NCI-H187 (cell line): ENCODE measurements at places on chromosomes 2 and 18.

DNA sequence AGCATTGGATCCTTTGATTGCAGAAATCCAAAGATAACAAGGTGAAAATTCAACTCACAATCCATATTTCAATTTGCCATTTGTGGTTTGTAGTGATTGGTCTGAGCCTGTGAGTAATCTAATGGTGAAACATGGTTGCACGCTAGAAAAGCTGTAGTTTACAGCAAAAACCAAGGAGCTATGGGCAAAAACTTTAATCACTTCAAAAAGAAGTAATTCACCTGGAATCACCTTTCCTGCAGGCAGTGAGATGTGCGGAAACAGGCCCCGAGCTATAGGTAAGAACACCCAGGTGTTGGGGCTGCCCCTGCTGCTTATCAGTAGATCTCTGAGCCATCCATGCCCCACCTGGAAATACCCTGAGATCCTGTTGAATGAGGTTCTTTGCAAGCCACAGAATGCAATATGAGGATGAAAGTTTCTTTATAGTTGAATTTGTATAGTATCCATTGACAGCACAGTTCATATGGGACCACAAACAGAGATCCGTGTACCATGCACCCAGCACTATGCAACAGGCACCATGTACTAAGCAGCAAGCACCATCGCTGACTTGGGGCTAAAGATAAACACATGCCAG, 208.2 kb downstream of the SPP2 start:
- DNase-seq = no peak

DNA sequence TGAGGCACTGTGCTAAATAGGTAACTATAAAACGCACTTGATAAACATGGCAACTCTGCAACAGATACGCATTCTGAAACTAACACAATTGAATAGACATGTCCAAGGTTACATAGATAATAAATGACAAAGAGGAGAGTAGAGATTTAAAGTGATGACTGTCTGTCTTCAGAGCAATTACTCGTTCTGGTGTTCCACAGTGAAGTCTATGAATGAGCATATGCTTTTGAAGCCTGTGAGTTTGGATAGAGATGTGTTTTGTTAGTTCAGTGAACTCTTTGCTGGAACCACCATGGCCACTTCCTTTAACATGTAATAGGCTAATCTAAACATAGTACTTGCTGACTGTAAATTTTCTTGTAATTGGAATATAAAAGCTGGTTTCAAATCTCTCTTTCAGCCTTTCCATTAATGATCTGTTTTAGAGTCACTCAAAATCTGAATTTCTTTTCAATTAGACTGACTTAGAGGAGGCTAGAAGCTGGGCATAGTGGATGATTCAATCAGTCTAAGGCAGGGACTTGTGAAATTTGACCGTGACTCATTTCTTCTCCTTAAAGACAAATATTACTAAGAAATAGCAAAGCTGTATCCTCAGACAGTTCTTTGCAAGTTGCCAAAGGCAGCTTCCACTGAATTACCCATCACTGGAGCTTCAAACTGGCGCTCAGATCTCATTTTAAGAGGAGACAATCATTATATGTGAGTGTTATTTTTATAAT, 1130.1 kb upstream of the CELF4 start:
- no peak for DNase-seq

DNA sequence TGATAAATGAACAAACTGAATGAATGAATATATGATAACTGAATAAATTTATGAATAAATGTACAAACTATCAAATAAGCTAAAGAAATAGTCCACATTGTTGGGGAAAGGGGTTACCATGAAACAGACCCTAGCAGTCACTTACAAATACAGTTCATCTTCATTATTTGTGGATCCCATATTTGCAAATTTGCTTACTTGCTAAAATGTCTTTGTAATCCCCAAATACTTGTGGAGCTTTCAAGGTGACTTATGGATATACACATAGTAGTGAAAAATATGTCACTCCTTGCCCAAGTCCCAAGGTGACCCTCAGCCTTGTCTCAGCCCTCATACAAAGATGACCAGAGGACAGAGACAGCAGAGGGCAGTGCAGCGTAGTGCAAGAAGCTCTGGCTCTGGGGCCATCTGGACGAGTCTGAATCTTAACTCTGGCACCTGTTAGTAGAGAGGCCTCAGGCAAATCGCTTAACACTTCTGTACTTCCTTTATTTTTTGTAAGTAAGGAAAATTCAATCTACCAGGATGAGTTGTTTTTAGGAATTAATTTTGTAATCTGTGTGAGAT, 3.1 kb downstream of the PAIP2B start:
- DNase-seq = no peak

- DNase-seq = no peak
Observed at GRCh38 chr2:233119806-233120205, 59.7 kb downstream of the INPP5D start.

GRCh38 chr18:36389811-36390581, 92.5 kb downstream of the FHOD3 start:
- no peak for DNase-seq

- DNase-seq = no peak
Observed at GRCh38 chr2:163701399-163702195, 34.2 kb downstream of the FIGN start.

DNA sequence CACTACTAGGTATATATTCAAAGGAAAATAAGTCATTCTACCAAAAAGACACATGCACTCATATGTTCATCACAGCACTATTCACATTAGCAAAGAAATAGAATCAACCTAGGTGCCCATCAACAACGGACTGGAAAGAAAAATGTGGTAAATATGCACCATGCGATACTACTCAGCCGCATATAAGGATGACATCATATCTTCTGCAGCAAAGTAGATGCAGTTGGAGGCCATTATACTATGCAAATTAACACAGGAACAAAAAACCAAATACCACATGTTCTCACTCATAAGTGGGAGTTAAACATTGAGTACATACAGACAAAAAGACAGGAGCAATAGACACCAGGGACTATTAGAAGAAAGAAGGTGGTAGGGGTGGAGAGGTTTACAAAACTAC, 412.1 kb upstream of the CWC22 start:
- DNase-seq = no peak

DNA sequence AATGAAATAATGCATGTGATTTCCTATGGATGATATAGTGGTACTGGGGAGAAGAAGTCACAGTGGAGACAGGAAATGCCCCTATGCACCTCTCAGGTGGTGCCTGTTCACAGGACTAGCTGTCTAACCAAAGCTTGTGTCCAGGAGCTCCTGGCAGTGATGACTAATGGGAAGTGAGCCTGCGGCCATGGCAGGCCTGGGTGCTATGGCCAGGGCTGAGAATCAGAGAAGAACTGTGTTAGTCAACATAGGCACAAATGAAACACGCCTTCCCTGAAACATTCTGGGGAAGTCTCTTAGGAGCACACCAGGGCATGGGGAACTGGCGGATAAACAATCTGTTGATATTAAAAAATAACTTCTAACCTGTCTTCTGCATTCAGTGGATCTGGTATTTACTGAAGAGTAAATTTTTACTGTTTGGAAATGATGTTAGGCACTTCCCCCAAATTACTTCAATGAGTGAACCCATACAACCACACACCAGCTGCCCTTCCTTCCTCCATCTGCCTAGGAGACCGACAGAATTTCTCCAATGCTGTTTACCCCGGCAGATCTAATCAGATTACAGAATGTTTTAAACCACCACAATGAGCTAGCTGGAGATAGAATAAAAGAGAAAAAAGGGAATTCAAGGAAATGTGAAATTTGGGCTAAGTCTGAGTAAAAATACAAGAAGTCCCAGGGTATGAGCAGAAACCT, 67.4 kb downstream of the MEP1B start:
- DNase-seq = no peak

- DNase-seq = no peak
Observed at GRCh38 chr2:167335541-167335992, 447.3 kb downstream of the XIRP2 start.

GRCh38 chr18:55078303-55078932, 119.2 kb upstream of the CCDC68 start:
- no peak for DNase-seq

DNA sequence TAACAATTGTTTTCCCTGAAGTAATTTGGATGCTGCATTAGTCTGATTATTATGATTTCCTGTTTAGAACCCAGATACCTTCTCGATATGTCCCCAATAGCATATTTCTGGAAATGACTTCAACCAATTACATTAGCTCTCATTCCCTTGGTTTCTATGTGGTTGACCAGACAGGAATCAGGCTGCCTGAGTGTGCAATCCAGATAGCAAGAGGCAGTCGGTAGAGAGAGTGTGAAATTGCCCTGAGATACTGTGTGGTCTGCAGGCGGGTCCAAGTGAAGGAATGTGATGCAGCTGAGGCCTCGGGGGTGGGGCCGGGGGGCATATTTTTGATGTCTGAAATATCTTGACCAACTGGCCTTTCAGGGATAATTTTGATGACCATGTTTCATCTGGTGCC, 143.9 kb upstream of the ITGA6 start:
- no peak for DNase-seq

DNA sequence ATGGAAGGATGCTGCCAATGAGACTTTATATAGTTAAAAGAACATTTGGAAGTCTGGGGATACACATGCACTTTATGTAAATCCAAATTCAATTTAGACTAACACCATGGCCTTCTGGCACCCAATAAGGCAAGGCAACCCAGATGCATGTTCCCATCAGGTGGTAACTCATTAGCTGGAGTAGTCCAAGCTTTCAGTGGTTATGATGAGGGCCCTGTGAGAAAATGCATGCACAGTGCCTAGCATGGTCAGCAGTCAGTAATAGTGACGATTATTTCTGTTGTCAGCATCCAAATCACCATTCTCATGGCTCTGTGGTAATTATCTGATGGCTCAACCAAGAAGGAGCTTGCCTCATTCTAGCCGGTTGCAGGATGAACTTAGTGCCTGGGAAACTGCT, 70.3 kb upstream of the CTLA4 start:
- no peak for DNase-seq

DNA sequence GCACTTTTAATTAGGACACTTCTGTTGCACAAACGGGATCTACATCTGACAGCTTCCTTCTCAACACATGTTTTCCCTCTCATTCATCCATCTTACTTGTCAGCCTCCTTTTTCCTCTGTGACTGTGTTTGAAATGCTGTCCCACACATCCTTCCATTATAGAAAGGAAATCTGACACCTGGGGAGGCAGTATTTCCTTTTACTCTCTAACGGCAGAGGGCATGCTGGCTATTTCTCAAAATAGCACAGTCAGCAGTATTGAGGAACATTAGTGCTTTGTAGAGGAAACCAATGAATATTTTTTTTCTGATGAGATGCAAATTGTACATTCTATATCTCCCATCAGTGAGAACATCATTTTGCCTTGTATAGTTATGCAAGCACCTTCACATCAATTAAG, 668.7 kb downstream of the SLC4A3 start:
- DNase-seq = no peak

DNA sequence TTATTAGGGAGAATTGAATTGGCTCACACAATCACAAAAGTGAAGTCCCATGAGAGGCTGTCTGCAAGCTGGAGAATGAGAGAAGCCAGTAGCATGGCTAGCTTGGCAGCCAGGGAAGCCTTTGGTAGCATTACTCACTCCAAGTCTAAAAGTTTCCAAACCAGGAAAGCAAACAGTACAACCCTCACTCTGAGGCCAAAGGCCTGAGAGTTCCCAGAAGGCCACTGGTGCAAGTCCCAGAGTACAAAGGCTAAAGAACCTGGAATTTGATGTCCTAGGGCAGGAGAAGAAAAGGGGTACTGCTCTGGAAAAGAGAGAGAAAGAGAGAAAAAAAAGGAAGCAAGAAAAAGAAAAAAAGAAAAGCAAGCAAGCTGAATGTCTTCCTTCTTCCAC, 318.2 kb downstream of the RND3 start:
- DNase-seq = no peak

DNA sequence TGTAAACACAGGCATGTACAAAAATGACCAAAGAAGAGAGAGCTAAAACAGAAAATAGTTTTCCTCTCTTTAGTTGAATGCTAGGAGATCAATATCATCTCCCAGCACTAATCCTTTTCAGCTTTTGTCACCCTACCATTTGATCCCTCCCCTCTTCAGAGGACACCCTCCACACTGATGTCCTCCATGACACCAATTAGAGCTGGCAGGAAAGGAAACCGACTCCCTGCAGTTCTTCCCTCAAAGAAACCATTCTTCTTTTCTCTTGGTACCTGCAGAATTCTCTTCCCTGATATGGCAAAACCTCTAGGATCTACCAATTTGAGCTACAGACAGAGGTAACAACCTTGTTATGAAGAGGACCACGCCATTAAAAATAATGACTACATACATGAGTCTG, 5.3 kb downstream of the EPB41L3 start:
- DNase-seq = no peak

DNA sequence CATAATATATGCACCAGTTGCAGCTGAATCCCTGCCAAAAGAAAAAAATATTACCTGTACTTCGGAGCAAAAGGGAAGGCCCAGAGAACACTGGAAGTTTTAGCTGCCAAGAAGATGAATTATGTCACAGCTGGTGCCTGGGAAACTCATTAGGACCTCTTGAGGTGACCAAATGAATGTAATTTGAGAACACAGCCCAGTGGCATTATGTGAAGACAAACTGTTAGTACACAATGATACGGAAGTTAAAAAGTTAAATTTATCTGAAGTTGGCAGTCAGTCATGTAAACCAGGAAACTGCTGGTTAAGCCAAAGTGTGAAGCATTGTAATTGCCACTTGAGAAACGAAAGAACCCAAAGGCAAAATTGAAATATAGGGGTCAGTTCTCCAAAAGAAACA, 80.7 kb downstream of the EML4 start:
- DNase-seq = peak; percentile 55

- DNase-seq = no peak
Observed at GRCh38 chr2:241540771-241541561, 17.6 kb upstream of the BOK start.

DNA sequence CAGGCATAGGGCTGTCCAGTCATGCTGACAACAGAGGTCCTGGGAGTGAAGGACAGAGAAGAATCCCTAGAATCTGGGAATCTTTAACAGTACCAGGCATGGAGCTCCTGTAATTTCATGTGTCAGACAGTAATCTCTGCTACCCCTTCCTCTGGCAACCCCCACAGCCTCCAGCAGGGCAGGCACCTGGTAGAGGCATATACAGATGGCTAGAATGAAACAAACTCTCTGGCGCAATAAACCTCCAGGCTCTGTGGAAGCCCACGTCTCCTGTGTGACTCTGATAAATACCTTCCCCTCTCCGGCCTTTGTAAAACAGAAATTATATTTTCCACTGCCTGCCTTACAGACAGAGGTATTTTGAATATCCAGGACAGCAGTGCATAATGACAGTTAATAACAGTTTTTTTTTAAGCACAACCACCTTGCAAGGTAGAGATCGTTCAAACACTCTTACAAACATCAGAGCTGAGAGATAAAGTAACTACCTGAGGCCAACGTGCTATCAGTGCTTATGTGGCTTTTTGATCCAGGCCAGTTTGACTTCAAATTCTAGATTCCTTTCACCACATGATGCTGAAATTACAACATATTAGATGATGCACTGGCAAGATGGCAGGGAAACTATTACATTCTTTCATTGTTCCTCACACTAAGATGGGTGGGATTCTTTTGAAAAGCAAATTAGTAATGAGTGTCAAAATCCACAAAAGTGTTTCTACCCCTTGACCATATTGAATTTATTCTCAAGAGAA, 47.7 kb upstream of the TMEM247 start:
- no peak for DNase-seq
